AG04450 (cell line): ENCODE measurements at places on chromosomes 11 and 22.

GRCh38 chr22:31773416-31773815 lies 19.6 kb downstream of the DEPDC5 start:
- no peak for DNase-seq

GRCh38 chr11:65181569-65182257 lies at the start of gene CAPN1:
Gene CAPN1 (plus strand): TSS chr11:65181928. CDS start chr11:65182702, 774 bp downstream.
- peak; percentile 61 for DNase-seq

- peak; percentile 26 for DNase-seq
These were observed 73.7 kb upstream of the KIRREL3 start for GRCh38 chr11:127074151-127074761.

GRCh38 chr11:23284631-23285030 lies 424.4 kb upstream of the CCDC179 start:
- peak; percentile 34 for DNase-seq

DNA sequence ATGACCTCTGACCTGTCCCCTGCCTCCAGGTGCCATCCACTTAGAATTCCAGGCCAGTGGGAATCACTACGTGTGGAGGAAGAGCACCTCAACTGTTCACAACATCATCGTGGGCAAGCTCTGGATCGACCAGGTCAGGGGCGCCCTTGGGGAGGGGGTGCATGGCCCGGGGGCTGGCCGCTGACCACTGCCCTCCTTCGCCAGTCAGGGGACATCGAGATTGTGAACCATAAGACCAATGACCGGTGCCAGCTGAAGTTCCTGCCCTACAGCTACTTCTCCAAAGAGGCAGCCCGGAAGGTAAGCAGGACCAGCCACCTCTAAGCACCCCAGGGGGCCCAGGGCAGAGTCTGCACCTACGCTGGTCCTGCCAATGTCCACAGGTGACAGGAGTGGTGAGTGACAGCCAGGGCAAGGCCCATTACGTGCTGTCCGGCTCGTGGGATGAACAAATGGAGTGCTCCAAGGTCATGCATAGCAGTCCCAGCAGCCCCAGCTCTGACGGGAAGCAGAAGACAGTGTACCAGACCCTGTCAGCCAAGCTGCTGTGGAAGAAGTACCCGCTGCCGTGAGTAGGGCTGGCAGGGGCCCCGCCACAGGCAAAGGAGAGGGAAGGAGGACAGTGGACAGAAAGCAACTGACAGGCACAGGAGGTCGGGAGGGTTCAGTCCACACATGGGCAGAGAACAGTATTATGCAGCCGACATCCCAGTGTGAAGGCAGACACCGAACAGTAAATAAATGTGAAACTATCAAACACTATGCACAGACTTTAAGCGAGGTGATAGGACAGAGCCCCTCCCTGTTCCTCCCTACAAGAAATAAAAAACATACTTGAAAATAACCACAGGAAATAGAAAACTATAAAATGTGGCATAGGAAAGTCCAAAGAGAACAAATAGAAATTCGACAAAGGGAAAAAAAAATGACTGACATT lies 74.9 kb downstream of the MORC2 start:
- DNase-seq: no peak

DNA sequence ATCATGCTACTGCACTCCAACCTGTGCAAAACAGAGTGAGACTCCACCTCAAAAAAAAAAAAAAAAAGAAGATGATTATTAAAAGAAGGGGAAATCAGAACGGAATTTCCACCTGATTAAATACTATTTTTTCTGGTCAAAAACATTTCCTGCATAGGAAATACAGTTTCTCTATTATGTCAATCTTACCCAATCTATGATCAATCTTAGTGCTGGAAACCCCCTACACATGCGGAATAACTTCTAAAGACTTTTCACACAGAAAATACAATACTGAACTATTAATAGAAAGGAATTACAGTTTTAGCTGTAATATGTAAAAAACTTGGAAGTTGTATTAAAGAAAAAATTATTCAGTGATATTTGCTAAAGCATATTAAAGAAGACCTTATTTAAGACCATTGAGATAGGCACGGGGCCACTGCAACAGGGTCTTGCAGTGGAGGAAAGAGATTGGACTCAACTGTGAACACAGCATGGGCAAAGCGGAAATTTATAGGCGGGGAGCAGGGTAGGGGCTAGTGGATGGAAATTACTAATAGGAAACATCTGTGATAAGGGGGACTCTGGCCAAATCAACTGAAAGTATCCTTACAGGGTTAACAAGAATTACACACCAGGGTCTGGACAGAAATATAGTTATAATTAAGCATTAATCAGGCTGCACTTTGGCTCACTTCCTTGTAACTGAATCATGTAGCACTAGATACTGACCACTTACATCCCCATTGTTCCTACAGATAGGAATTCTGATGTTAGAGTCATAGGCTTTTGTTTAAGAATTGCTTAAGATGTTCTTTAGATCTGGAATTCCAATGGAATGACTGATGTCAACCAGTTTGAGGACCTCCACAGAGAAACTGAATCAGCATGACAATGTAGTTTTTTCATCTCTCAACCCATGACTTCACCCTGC lies 411.5 kb upstream of the DDI1 start:
- peak; percentile 84 for DNase-seq

DNA sequence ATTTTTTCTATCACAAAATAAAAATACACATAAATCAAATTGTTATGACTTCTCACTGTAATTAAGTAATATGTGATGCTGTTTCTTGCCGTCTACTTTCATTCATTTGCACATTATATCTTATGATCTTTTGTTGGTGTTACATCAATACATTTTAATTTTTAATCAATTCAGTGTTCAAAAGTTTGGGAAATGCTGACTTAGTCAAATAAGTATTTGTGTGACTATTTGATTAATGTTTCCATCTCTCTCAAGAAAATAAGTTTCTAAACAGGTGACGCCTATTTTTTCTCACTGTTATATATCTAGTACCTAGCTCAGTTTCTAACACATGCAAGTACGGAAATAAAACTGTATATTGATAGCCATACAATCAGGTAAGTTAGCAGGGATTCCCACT lies 329.5 kb upstream of the KIRREL3 start:
- DNase-seq: no peak

- DNase-seq: peak; percentile 23
These were observed 270.8 kb downstream of the DYNC2H1 start for GRCh38 chr11:103380031-103380430.

GRCh38 chr11:42976636-42977217 lies 335.1 kb upstream of the API5 start:
- no peak for DNase-seq

GRCh38 chr11:60890696-60891095 lies 15.7 kb downstream of the PRPF19 start:
- no peak for DNase-seq

- no peak for DNase-seq
These were observed 17.1 kb upstream of the TPH1 start for GRCh38 chr11:18063125-18063524.

GRCh38 chr11:121336279-121336937 lies 43.8 kb downstream of the SC5D start:
- DNase-seq: no peak

DNA sequence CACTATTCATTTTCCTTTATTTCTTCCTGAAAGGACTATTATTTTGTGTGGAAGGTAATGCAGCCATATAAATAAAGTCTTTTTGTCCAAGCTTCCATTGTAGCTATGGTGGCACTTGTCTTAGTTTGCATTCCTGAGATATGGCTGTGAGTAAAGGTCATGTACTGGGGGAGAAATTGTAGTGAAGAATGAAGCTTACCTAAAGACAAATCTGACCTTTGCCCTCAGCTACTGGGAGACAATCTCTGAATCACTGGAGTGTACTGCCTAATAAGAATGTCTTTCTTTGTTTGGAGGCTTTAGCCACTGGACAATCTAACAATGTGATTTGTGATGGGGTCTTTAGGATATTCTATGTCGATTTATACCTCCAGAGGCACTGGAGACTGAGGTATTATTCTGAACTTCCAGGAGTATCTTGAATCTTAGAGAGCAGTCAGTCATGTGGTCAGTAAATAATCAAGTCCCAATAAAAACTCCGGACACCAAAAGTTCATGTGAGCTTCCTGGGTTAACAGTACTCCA lies 39.7 kb upstream of the OR5AK2 start:
- DNase-seq: no peak

GRCh38 chr11:131146827-131147490 lies 223.5 kb upstream of the NTM start:
- DNase-seq: no peak

GRCh38 chr22:39472570-39473556 lies 16.1 kb downstream of the MGAT3 start:
- DNase-seq: no peak

DNA sequence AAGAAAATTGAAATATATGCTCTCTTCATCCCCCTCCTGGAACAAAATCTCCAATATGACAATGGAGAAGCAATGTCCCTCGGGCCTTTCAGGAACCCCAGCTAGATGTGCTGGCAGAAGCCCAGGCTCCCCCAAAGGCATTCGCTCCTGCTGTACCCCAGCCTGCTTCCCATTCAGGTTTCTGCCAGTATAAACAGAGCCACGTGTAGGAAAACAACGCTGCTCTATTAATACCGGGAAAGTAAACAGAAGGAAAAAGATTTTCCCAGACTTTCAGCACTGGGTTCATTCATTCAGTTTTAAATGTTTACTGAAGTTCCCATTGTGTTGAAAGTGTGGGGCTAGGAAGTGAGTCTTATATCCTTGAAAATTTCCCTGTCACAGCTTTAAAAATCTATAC lies 147.1 kb downstream of the CADM1 start:
- no peak for DNase-seq

GRCh38 chr22:47030881-47031627 lies 268.6 kb downstream of the TBC1D22A start:
- DNase-seq: no peak

GRCh38 chr22:18012531-18012930 lies 11.8 kb downstream of the MICAL3 start:
- no peak for DNase-seq

GRCh38 chr11:77558380-77558779 lies 31.4 kb upstream of the AQP11 start:
- DNase-seq: no peak

- DNase-seq: no peak
These were observed 38.5 kb downstream of the C11orf58 start for GRCh38 chr11:16776711-16777612.

DNA sequence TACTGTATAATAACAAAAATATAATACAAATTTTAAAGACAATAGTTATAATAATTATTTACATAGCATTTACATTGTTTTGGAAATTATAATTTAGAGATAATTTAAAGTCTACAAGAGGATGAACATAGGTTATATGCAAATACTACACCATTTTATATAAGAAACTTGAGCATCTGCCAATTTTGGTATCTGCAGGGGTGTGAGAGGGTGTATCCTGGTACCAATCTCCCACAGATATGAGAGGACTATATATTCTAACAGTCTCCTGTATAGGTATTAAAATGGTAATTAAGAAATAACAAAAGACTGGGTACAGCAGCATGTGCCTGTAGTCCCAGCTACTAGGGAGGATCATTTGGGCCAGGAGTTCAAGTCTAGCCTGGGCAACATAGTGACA lies 134.4 kb downstream of the APOL5 start:
- no peak for DNase-seq

DNA sequence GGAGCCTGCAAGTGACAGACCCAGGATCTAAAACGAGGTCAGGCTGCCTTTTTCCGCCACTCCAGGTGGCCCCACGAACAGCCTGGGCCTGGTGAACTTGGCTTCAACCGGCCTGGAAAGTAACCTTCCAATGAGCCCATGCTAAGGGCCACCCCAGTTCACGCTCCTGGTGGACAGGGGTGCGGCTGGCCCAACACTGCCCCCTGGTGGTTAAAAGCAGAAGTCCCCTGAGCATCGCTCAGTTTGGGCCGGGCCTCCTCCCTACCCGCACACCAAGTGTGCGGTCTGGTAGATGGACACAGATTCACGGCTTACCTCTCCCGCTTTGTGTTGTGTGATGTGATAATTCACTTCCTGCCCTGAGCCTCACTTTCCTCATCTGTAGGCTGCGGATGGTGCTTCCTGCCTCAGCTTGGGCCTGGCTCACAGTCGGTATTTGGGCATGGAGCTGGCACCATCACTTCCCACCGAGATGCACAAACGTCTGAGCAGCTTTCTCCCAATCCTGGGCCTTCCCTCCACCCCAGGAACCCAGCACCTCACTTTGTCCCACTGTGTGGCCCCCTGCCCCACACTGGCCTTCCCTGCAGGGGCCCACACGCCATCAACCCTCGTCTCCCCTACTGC lies 13.7 kb upstream of the SEC14L3 start:
- peak; percentile 8 for DNase-seq

DNA sequence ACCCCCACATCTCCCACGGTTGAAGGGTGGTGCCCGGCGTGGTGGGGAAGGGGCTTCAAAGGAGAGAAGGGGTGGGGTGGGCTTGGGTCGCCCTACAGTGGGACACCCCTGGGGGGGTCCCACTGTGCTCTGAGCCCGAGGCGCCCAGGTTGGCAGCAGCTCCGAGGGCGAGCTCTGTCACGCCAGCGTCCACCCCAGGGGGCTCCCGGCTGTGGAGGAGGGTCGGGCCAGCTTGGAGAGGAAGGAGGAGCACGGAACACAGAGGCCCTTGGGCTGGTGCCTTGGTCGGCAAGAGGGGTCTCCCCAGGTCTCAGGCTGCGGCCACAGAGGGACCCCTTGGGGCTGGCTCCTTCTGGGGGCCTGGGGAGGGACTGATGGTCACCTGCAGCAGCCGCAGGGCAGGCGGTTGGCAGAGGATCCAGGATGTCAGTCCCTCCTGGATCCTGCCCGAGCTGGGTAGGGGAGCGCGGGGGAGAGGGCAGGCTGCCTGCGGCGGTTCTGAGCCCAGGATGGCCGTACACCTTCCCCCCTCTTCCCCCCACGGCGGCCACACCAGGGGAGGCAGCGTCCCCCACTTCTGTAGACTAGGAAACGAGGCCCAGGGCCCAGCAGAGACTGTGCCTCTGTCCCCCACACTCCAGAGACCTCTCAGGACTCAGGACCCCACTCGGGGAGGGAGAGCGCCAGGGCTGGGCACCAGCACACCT lies 788 bp downstream of the MUC6 start:
- DNase-seq: no peak

GRCh38 chr22:30636226-30637077 lies 871 bp downstream of the SLC35E4 start:
- DNase-seq: no peak

DNA sequence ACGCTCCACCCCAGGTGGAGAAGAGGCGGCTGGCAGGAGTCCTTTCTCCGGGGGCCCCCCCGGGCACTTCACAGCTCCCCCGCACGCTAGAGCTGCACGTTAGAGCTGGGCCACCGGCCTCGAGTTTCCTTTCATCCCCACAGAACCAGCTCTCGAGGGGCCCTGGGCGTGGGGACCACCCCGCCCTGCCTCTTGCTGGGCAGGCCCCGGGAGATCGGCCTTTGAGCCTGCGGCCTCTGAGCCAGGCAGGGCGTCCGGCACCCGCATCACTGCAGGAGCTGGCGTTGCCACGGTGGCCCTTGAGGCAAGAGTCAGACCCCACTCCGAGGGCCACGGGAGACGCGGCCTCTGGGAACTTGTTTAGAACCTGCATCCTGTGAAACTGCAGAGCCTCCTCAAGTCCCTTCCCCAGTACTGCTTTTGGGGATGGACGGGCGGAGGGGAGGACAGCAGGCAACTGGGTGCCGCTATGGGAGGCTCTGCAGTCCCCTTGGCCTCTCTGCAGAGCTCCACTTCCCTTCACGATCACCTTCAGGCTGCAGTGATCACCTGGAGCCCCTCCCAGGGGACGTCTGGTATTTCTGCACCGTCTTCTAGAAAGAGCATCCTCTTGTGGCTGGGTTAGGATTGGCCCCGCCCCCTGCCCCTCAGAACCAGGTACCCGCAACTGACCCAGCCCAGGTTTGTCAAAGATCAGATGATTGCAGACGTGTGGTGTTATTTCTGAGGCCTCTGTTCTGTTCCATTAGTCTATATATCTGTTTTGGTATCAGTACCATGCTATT lies 13.9 kb upstream of the GAL start:
- no peak for DNase-seq
